ENCODE measurements at places on chromosomes 3 and 15. TPM values are rescaled to one million over a fixed set of nuclear protein-coding genes. Genes with fewer than 3 reads are reported as not detected.

The VEPH1 gene
- total RNA-seq, result not detected

The CLASP2 gene
- 67.4 TPM for total RNA-seq

The WDR93 gene
- total RNA-seq, result not detected

The LMOD3 gene
- not detected for total RNA-seq

The THPO gene
- not detected for total RNA-seq

The PYGO1 gene
- total RNA-seq, result 6.8 TPM

DNA sequence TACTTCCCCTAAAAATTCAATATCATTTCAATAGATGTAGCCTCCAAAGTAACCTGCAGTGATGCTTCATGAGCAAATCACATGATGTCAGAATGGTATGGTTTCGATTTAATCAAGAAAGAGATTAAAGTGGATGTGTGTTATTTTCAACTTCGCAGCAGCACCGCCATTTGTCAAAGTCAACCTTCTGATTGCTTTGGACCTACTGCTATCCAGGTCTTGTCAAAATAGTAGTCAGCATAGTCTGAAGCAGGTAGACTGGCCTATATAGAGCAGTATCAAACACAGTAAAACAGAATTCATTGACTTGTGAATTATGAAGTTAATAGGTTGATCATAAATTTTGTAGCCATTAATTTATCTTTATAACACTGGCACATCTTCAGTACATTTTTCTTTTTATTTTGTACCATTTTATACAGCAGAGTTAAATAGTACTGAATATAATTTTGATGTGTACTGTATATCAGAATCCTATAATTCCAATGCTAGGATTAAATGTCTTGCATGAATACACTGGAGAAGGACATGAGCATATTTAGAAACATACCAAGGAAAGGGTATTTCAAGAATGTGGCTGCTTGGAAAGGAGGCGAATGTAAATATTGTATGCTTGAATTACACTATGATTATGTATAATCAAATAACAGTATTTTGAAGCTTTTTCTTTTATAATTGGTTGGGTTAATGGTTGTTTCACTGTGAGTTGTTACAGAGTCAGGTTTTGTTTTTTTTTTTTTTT is 79.6 kb downstream of the CDIN1 start:
- DNase-seq, result no peak
- no peak overlapping the region for H3K27ac ChIP-seq
- H3K27me3 ChIP-seq, result no peaks in the 10 kb centered on the region
- no peak overlapping the region for H3K4me3 ChIP-seq

DNA sequence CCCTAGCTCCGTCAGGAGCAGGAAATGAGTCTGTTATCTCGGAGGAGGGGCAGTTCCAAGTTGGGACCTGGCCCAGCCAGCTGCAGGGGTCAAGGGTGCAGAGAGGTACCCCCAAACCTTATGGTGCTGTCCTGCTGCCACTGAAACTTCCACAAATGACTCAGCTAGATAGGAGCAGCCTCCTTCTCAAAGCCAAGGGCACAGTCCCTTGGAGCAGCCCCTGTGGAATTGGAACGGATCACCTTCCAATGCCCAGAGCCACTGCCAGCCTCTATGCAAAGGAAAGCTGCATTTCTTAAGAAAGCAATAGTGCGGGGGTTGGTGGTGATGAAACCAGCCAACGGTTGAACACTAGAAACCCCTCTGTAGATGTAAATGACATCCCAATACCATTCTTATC is 19.6 kb upstream of the LRRK1 start:
- DNase-seq, result no peak
- H3K4me3 ChIP-seq, result no peak overlapping the region
- H3K36me3 ChIP-seq, result no peaks in the 10 kb centered on the region
- H3K27ac ChIP-seq, result no peak overlapping the region
- peaks cover 38% of the 10 kb centered on the region for H3K4me1 ChIP-seq

DNA sequence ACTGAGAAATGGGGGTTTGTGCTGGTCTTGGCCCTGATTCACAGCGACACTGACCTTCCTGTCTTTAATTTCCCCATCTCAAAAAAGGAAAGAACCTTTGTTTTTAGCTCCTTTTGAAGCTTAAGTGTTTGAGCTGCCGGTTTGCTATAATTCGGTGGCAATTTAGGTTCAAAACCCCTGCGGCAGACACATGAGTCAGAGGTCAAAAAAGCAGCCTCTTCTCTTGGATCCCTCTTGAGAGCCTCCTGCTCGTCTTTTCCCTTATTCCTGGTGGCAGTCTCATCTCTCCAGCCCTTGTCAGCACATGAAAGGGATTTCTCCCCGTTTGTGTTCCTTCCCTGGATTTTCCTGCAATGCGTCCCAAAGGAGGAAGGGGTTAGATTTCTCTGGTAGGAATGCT is 64.5 kb downstream of the GRIP2 start:
- H3K4me1 ChIP-seq, result no peaks in the 10 kb centered on the region
- no peaks in the 10 kb centered on the region for H3K27me3 ChIP-seq
- peaks cover 25% of the 10 kb centered on the region for H3K36me3 ChIP-seq
- no peak overlapping the region for H3K4me3 ChIP-seq
- DNase-seq, result no peak

GRCh38 chr15:74798388-74799254 is 14.0 kb upstream of the LMAN1L start:
- H3K27ac ChIP-seq, result no peak overlapping the region
- no peak overlapping the region for H3K4me3 ChIP-seq
- peaks cover 40% of the 10 kb centered on the region for H3K36me3 ChIP-seq
- no peaks in the 10 kb centered on the region for H3K4me1 ChIP-seq
- no peaks in the 10 kb centered on the region for H3K27me3 ChIP-seq

DNA sequence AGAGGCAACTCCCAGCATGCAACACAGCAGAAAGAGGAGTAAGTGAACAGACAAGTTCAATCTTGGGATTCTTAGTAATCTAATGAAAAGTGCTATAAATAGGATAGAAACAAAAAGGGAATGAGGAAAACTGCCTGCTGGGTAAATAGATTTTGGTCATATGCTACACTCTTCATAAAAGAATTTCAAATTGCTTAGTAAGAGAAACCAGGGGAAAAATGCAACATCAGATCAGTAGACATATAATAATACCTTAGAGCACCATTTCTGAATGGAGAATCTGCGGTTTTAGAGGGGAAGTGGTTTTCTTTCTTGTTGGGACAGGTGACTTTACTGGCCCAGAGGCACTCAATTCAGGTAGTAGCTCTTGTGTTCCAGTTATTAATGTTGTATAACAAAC is 13.4 kb upstream of the TBC1D5 start:
- DNase-seq, result no peak
- no peaks in the 10 kb centered on the region for H3K4me1 ChIP-seq
- no peaks in the 10 kb centered on the region for H3K27me3 ChIP-seq
- H3K36me3 ChIP-seq, result no peaks in the 10 kb centered on the region
- H3K27ac ChIP-seq, result no peak overlapping the region
- no peak overlapping the region for H3K4me3 ChIP-seq

GRCh38 chr3:128878011-128878457 is 1.4 kb upstream of the ACAD9 start:
- H3K27ac ChIP-seq, result peak overlapping the region; percentile 95
- DNase-seq, result no peak
- peak overlapping the region; percentile 65 for H3K4me3 ChIP-seq
- H3K36me3 ChIP-seq, result peaks cover 11% of the 10 kb centered on the region
- H3K4me1 ChIP-seq, result peaks cover 10% of the 10 kb centered on the region

DNA sequence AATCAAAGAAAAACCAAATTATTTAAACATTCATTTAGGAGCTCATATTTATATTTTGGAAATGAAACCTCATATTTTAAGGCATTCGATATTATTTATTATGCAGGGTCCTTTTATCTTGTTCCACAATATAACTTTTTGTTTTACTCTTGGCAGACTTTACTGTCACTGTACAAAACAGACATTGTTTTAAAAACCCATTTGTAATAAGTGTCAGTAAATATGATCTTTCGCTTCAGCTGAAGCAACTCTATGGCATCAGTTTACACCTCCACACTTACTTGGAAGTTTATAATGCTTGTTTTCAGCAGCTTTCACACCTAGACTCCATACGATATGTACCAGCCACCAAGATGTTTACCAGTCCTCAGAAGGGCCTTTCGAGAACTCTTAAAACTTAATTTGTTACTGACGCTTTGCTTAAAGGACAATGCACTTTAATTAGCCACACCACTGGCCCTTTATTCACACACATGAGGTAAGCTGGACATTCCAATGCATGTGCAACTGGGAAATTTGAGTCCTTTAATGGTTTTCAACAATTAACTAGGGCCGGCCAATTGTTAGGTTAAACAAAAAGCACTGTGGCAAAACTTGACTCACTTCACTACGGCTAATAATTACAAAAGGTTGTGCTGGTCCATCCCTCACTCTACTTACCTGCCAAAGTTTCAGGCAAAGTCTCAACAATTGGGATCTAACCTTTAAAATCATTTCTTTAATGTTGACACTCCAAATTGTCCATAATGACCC is 16.7 kb downstream of the WWTR1 start:
- H3K4me1 ChIP-seq, result peaks cover 71% of the 10 kb centered on the region
- H3K27me3 ChIP-seq, result no peaks in the 10 kb centered on the region
- DNase-seq, result no peak
- H3K36me3 ChIP-seq, result no peaks in the 10 kb centered on the region

GRCh38 chr15:64423970-64424369 is 36.3 kb downstream of the TRIP4 start:
- peaks cover 20% of the 10 kb centered on the region for H3K36me3 ChIP-seq
- no peaks in the 10 kb centered on the region for H3K27me3 ChIP-seq
- no peaks in the 10 kb centered on the region for H3K4me1 ChIP-seq
- H3K4me3 ChIP-seq, result no peak overlapping the region

DNA sequence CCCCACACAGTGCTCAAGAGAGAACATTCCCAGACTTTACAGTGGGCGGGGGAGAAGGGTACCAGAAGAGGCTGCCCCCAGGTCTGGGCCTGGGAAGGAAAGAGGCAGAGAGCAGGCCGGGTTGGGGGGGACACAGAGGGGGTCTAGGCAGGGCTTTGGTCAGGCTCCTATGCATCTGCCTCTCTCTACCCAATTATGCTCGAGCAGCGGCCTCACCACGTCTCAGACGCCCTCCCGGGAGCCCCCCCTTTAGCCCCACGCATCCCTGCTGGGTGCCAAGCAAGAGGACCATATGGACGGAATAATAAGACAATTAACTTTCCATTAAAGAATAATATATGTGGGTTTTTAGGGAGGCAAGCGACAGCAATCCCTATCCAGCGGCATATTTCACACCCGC is 32.8 kb downstream of the CACNA2D2 start:
- no peak for DNase-seq
- no peaks in the 10 kb centered on the region for H3K27me3 ChIP-seq
- H3K4me1 ChIP-seq, result no peaks in the 10 kb centered on the region
- no peak overlapping the region for H3K4me3 ChIP-seq

- DNase-seq, result no peak
- H3K4me1 ChIP-seq, result no peaks in the 10 kb centered on the region
- H3K27me3 ChIP-seq, result no peaks in the 10 kb centered on the region
- no peaks in the 10 kb centered on the region for H3K36me3 ChIP-seq
- no peak overlapping the region for H3K27ac ChIP-seq
- no peak overlapping the region for H3K4me3 ChIP-seq
Measured at GRCh38 chr3:30501526-30501925, 104.9 kb upstream of the TGFBR2 start.

DNA sequence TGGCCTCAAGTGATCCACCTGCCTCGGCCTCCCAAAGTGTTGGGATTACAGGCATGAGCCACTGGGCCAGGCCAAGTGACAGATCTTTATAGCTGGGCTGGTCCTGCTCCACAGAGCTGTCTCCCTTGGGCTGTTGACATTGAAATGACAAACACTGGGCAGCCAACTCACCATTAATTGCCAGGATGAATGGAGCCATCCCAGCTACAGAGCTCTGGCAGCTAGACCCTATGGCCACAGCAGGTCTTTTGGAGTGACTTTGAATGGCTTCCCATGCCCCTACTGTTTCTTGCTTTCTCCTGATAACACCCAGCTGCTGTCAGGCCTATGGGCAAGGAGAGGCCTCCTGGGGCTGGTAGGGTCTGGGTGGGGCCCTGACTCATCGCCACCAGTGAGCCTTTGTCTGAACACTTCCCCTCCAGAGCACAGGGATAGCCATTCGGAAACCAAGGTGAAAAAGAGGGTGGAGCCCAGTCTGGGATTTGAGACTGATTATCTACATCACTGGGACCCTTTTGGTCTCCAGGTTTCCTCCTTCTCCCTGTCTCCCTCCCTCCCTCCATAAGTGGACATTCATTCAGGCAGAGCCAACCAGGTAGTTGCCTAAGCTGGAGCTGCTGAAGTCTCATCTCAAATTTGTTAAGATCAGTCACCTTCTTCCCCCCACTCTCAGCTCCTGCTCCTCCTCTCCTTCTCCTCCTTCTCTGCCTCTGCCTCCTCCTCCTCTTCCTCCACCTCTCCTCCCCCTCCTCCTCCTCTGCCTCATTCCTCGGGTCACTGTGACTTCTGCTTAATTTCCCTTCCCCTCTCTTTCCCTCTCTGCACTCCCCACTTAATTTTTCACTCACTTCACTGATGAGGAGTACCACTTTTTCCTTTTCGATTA is 34.0 kb downstream of the BHLHE40 start:
- H3K36me3 ChIP-seq, result no peaks in the 10 kb centered on the region
- no peak overlapping the region for H3K27ac ChIP-seq
- no peaks in the 10 kb centered on the region for H3K27me3 ChIP-seq
- no peak overlapping the region for H3K4me3 ChIP-seq

DNA sequence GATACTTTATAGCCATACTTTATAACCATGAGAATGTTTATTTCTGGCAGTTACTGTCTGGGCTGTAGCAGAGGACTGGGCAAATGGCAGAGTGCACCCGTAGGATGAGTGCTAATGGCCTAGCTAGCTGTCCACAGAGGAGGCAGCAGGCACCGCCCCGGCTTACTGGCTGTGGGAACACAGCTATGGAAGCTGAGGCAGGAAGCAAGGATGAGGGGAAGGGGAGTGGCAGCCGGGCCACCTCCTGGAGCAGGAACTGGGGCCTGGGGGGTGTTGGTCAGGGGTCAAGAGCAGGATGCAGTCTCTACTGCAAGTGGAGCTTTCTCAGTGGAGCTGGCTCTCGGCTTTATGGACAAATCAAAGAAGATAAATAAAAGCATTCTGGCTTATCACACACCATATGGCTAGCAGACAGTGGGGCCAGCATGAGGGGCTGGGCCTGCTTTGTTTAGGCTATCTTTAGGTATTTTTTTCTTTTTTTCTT is 316.8 kb upstream of the CTDSPL start:
- no peaks in the 10 kb centered on the region for H3K36me3 ChIP-seq
- no peaks in the 10 kb centered on the region for H3K4me1 ChIP-seq
- no peak overlapping the region for H3K4me3 ChIP-seq
- no peaks in the 10 kb centered on the region for H3K27me3 ChIP-seq
- H3K27ac ChIP-seq, result no peak overlapping the region

GRCh38 chr15:95812491-95812890 is 518.0 kb upstream of the NR2F2 start:
- no peak overlapping the region for H3K4me3 ChIP-seq
- H3K27me3 ChIP-seq, result no peaks in the 10 kb centered on the region
- H3K27ac ChIP-seq, result no peak overlapping the region
- DNase-seq, result no peak

- no peak overlapping the region for H3K27ac ChIP-seq
- H3K4me1 ChIP-seq, result no peaks in the 10 kb centered on the region
- no peak overlapping the region for H3K4me3 ChIP-seq
Measured at GRCh38 chr15:48510976-48511375, 134.5 kb downstream of the FBN1 start.
